CD4-positive, alpha-beta T cell treated with Interleukin-6 at 100 ng/mL for 8 hours (primary cell): ENCODE measurements at places on chromosomes 1 and 21.

DNA sequence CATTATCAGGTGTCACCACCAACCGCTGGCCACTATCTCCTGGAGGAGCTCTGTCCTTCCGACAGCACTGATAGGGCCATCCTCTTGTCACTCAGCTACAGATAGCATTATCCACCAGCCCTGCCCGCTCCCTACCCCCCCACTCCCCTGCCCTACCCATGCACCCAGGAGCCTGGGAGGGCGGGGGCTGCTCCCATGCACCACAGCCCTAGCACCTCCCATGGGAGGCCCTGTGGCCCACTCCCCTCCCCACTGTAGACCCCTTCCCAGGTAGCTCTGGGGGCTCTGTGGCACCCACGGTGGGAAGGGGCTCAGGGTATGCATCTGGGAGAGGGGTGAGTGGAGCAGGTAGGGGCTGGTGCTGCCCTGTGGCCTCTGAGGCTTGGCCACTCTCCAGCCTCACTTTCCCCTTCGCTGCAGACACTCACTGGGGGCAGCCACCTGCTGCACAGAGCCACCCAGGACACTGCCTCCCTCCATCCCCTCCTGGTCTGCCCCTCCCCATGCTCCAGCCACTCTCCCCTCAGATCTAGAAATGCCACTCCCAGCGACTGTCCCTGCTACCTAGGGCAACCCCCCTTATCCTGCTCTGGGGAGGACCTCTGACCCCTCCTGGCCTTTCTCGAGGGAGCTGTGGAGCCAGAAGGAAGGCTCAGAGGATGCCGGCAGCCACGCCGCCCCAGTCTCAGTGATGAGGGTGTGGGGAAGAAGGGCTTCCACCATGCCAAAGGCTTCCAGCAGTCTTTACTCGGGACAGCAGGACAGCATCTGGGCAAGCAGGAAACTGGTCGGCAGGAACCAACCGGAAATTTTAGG lies 58.5 kb downstream of the WNT9A start:
- no peak for DNase-seq

DNA sequence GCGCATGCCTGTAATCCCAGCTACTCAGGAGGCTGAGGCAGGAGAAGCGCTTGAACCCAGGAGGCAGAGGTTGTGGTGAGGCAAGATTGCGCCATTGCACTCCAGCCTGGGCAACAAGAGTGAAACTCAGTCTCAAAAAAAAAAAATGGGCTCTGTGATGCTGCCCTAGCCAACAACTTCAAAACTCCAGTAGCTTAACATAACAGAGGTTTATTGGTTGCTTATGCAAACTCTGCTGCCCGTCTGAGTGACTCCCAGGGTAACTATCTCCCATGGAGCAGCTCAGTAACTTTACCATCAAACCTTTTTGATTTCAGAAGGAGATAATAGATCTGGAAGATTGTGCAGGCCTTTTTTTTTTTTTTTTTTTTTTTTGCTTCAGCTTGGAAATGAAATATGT lies 18.9 kb upstream of the ITLN2 start:
- DNase-seq = no peak

DNA sequence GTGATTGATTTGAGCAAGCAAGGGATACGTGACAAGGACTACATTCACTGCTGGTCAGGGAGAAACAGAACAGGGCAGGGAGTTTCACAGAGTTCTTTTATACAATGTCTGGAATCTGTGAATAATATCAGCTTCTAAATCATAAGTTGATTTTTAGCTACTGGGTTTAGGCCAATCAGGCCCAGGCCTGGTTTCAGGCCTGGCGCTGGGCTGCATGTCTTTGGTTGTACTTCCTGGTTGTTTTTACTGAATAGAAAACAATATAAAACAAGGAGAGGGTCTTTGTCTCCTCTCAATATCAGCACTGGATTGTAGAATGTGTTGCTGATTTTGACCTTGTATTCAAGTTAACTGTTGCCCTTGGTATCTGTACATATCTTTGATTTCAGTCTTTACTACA lies 865 bp upstream of the AMY2A start:
- no peak for DNase-seq

- no peak for DNase-seq
Measured at GRCh38 chr1:3717041-3717714, 35.1 kb upstream of the CCDC27 start.

GRCh38 chr1:175904808-175905207 lies 161.4 kb upstream of the TNR start:
- DNase-seq = no peak

DNA sequence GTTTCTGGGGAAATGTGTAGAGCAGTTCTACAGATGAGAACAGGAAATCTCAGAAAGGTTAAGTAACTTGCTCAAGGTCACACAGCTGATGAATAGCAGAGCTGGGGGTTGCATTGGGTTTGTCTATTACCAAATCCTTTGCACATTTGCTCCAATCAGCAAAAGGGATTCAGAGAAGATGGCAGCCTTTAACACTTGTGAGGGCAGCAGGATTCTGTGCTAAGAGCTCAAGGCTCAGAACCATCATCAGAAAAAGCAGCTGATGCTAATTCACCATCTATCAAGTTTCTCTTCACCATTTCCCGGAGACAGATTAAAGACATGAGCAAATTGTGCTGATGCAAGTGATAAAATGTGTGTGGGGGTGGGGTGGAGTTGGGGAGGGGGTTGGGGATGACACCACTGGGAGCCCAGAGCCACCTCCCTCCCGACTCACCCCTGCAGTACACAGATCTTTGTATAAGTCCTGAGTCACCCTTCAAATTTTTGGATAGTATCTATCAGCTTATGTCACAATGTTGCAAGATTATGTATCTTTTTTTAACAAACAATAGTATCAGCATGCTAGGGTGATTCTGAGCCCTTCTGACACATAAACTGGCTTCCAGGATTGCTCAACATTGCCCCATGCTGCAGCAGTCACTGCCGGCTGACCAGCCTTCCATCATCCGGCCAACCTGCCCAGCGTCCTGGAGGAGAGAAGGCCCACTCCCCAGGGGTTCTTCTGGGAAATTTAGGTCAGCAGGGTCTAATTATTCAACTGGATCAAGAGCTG lies 2.8 kb upstream of the SPSB1 start:
- no peak for DNase-seq

- no peak for DNase-seq
Measured at GRCh38 chr1:156371553-156372264, 2.7 kb downstream of the RHBG start.

DNA sequence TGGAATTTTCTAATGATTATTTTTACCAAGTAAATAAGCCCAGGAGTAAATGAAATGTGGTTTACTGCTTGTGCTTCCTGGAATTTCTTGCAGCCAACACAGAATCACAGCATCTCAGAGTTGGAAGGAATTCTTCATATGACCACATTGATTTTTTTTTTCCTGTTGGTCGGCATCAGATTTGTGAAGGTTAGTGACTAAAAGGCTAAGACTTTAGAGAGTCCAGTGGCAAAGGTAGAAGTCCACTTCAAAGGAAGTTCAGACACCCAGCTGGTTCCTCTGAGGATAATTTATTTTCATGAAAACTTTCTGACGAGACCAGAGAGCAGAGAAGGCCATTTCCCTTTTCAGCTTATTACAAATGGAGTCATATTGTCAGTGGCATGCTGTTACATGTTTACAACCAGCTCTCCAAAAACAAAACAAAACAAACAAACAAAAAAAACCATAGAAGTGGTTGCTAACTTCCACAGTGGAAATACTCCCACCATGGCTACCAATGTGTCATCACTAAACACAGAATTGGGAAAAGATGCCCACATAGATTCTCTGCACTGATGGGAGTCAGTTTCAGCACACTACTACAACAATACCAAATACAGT lies 77.2 kb upstream of the CDC42BPA start:
- no peak for DNase-seq

- DNase-seq = no peak
Measured at GRCh38 chr1:202123336-202123813, 658 bp downstream of the GPR37L1 start.

DNA sequence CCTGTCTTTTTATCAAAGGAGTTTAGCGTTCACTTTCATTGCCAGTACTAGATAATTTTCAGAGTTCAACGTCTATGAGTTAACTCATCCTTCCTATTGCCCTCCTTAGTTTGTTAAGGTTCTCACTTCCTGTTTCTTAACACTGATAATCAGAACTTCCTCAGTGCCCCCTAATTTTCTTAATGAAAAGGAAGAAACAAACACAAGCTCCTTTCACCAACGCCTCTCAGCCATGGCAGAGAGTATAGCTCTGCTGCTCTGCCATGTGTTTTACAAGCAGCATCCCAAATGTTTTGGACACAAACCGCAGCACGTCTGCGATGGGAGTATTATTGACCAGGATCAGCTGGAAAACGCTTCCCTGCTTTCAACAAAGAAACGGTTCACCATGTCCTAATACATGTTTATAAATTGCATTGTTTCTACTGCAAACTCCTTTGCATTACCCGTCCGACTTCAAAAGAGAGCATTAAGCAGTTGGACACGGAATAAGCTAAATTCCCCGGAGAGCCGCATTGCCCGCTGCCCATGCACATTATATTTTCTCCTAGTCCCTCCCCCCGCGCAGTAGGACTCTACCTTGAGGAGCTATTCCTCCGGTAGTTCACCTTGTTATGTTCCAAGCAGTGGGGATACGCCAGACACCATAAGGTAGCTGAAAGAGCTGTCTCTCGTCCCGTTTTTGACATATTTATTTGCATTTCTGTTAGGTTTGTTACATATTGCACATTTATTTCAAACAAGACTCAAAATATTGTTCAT lies 561 bp downstream of the OLFM3 start:
- no peak for DNase-seq

GRCh38 chr21:14737284-14737691 lies 191.2 kb upstream of the SAMSN1 start:
- DNase-seq = no peak

DNA sequence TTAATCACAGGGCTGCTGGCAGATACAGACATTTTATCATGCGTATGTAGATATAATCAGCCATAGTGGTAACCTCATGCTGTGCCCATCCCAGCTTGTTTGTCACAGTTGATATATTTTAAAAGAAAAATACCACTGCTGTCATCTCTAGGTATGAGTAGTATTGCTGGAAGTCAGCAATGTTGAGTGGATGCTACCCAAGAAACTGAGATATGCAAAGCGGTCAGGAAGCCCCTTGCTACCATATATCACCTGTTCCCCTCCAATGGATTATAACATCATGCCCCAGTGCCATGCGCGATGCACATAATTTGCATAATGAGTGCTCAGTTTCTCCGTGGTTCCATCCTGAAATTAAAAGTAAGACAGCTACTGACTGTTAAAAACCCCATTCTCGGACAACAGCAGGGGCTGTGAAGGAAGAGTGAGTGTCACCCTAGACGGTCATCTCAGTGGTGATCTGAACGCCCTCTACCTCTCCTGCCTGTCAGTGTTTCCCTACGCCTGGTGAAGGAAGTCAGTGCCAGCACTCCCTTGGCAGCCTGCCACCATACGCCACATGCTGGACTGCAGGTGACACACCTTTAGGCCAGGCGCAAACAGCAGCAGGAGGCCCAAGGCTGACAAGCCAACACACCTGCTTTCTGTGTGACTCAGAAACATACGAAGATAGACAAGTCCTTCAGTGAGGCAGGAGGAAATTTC lies 2.7 kb downstream of the IL10RB start:
- peak; percentile 30 for DNase-seq

- DNase-seq = no peak
Measured at GRCh38 chr1:12774801-12775345, 1.3 kb downstream of the PRAMEF12 start.

DNA sequence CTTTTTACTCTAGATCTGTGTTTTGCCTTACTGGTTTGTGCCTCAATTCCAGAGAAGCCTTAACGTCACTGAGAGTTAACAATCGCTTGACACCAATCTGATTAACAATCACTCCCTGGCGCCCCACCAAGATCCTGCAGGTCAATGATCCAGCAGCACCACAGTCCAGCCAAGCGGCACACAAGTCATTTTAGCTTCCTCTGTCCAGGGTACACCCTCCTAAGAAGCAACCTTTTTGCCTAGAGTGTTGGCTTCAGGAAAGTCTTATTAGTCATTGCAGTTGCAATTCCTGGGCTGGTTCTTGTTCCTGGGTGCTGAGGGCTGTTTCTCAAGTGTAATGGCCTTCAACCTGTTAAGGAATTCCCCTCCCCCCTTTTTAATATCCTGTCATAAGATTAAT lies 323.0 kb upstream of the USP25 start:
- DNase-seq = no peak

- no peak for DNase-seq
Measured at GRCh38 chr1:209587789-209588188, 4.3 kb downstream of the CAMK1G start.

GRCh38 chr1:15174615-15174983 lies 21.1 kb downstream of the TMEM51 start:
- no peak for DNase-seq

- peak; percentile 41 for DNase-seq
Measured at GRCh38 chr1:225987491-225988316, 11.4 kb downstream of the SDE2 start.

DNA sequence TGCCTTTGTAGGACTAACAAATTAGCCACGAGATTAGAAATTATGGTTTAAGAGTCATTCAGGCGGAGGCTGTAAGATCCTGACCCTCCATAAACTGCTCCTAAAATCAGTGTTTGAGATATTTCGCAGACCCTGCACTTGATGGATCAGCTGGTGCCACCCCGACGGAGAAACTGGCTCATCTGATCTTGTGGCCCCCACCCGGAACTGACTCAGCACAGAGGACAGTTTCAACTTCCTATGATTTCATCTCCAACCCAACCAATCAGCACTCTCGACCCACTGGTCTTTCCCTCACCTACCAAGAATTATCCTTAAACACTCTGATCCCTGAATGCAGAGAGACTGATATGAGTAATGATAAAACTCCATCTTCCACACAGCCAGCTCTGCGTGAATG lies 3.7 kb upstream of the JAM2 start:
- DNase-seq = no peak

DNA sequence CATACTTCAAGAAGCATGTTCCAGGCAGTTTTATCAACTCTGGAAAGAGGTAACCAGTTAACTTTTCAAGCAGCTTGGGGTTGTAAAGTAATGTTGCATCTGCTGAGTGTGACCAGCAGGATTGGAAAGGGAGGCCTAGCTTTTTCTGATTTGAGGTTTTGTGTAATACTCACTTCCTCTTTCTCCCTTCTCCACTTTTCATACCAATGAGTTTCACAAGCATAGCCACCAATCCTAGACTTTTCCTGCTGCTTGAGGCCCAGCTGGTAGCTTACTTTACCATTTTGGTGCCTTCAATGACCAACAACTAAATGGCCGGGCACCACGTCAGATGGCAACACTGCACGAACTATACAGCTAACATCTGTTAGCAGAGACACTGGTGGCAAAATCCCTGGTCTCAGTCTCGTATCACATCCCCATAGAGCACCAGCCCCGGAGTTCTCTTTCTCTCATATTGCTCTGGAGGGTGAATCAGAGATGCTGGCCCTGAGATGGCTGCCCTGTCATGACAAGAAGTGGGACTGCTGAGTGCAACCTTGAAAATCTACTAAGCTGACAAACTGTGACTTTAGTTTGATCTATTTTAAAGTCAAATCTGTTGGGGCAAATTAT lies 14.8 kb upstream of the GPR88 start:
- no peak for DNase-seq

GRCh38 chr1:214317734-214318133 lies 36.8 kb downstream of the SMYD2 start:
- DNase-seq = no peak

DNA sequence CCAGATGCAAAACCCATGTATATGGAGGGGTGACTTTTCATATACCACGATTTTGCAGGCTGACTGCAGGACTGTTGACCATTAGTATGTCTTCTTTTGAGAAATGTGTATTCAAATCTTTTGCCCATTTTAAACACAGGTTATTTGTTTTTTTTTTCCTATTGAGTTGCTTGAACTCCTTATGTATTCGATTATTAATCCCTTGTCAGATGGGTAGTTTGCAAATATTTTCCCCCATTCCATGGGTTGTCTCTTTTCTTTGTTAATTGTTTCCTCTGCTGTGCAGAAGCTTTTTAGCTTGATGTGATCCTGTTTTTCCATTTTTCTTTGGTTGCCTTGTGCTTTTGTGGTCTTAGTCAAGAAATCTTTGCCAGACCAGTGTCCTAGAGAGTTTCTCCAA lies 24.6 kb upstream of the KLF17 start:
- no peak for DNase-seq
